ENCODE measurements at places on chromosomes 12 and 14.

DNA sequence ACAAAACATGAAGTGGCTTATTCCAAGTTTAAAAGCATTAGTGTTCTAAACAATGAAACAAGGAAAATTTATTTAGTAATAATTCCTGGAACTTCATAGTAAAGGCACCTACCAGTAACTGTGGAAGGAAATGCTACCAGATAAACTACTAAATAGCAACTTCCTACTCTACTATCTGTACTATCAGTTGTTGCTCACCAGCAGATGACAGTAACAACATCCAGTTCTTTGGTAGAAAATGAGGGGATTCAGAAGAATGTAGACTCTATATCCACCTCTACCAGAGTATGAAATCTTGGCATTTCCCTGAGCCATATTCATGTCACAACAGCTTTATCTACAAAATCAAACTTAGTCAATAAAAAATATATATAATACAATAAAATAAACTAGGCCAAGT is 3.1 kb downstream of the ENTPD5 start:
- no peak for DNase-seq

- DNase-seq: peak; percentile 79
Observed at GRCh38 chr14:102819747-102820330, 42.6 kb downstream of the TRAF3 start.

GRCh38 chr12:52010152-52010622 is 3.4 kb downstream of the TAMALIN start:
- DNase-seq: no peak

DNA sequence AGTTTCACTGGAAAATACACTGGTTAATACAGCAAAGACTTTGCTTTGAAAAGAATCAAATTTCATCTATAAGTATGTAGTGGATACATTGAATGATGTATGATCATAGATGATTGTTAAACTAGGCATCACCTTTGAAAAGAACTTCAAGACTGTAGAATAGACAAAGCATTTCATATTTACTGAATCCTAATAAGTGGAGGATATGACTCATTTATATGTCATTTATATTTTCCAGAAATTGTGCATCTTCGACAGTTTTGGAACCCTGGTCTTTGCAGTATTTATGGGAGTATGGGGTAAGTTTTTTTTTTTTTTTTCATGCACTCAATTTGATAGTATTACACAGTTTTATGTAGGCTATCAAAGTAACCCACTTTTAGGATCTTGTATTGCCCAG is 161.9 kb downstream of the ANO6 start:
- no peak for DNase-seq

DNA sequence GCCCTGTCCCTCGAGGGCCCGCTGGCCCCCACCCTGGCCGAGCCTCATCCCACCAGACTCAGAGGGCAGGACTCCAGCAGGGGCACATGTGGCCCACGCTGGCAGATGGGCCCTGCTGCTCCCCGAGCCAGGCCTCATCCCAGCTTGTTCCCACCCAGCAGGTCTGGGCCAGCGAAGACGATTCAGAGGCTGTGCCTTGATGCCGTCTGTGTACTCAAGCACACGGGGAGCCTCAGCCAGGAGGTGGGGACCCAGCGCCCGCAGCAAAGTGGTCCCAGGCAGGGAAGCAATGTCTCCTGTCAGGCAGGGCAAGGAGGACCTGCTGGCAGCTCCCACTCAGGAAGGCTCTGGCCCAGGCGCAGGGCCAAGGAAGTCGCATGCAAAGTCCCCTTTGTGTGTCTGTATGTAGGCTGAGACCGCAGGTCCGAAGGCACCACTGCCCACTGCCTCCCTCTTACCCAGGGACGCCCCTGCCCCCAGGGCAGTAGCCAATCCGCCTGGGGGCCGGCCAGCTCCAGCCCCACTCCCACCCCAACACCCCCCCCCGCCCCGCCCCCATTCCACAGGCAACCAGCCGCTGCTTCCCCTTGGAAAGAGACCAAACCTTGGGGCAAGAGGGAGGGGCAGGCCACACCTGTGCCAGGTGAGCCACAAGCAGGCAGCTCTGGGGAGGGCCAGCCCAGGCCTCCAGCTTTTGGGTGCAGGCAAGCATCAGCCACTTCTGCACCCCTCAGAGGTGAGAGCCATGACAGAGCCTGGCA is 9.4 kb downstream of the DEGS2 start:
- DNase-seq: no peak

DNA sequence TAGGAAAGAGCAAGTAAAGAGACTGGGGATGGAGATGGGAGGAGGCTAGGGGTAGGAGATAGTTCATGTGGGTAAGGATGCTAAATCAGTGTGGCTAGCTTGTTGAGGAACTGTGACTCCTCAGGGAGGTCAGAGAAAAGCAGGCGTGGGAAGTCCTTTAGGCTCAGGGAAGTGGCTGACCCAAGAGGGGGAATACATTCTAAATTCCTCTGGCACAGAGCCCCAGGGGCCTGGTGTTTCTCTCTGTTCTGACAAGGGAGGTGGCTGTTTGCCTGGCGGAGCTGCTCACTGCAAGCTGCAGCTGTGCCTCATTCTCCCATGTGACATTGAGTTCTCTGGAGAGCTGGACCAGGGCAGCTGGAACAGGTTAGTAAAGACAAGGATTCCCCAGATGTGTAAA is 152.2 kb upstream of the SLC38A2 start:
- no peak for DNase-seq

- DNase-seq: peak; percentile 48
Observed at GRCh38 chr12:41277100-41277945, 89.2 kb downstream of the PDZRN4 start.

DNA sequence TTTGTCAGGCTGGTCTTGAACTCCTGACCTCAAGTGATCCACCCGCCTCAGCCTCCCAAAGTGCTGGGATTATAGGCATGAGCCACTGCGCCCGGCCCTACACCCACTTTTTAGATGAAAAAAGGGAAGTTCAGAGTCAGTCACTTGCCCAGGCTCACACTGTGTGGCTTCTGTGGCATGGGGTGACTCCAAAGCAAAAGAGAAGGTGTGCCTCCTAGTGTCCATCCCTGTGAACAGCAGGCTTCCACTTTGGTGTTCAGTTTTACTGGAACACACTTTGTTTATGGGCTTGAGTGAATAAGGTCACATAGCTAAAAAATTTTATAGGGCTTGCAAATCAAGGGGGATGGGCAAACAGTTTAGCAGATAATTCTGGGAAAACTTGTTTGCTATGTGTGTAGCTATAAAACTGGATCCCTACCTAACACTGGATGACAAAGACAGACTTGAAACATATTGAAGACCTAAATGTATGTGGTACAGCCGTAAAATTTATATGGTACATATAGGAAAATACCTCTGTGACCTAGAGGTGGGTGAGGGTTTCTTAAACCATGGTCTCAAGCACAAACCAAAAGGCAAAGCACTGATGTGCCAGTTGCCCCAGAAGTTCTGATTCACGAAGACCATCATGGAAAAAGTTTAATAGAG is 54.9 kb downstream of the EID3 start:
- peak; percentile 80 for DNase-seq

- DNase-seq: no peak
Observed at GRCh38 chr12:76186131-76186906, 101.8 kb upstream of the NAP1L1 start.

- no peak for DNase-seq
Observed at GRCh38 chr12:119786539-119786938, 90.6 kb downstream of the CIT start.

GRCh38 chr12:31868965-31869364 is 90.2 kb upstream of the RESF1 start:
- peak; percentile 9 for DNase-seq

DNA sequence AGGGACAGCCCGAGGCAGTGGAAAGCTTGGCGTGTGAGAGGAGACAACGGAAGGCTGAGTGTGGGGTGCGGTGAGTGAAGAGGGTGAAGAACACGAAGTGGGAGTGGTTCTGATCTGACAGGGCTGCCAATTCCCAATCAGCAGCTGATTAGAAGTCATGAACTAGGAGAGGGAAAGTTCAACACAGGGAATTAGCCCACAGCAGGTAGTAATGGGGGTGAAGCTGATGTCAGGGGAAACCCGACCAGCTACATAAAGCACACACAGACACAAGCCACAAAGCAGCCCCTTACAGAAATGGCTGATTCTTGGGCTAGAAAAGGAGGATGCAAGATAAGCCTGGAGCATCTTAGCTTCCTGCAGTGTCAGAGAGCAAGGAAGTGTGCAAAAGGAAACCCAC is 47.5 kb upstream of the TCL1A start:
- no peak for DNase-seq

- no peak for DNase-seq
Observed at GRCh38 chr14:105358140-105358846, 40.0 kb upstream of the TEX22 start.

DNA sequence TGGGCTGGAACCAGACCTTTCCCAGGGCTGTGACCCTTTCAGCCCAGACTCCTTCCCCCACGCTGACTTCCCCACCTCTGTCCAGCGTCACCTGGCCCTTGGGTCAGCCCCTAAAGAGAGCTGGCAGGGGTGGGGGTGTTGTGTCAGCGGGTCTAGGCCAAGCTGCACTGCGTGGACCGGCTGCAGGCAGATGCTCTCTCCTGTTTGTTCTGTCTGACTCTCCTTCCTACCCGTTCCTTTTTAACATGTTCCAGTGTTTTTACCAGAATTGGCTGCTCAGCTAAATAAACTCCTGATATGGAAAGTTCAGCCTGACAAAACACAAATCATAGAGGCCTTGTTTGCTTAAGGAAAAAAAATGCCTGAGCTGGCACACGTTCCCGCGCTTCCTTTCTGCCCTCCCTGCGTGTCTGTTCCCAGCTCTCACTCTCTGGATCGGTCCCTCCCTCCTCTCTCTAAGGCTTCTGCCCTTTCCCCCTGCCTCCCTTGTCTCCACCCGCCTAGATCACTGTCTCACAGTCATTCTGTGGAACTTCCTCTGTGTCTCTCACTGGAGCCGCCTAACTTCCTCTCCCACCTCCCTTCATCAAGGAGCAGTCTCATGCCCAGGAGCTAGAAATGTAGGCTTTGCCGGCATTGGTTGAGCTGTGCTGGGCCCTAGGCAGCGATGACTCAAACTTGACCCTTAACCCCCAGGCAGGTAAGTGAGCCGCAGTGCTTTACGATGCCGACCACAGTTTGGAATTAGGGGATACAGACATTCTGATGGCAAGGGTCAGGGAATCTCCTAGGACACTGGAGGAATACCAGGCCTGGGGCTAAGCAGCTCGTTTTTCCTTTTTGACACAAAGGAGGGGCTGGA is 15.5 kb upstream of the MLXIP start:
- DNase-seq: no peak

GRCh38 chr12:22600181-22600580 is 24.8 kb upstream of the ETNK1 start:
- DNase-seq: no peak

DNA sequence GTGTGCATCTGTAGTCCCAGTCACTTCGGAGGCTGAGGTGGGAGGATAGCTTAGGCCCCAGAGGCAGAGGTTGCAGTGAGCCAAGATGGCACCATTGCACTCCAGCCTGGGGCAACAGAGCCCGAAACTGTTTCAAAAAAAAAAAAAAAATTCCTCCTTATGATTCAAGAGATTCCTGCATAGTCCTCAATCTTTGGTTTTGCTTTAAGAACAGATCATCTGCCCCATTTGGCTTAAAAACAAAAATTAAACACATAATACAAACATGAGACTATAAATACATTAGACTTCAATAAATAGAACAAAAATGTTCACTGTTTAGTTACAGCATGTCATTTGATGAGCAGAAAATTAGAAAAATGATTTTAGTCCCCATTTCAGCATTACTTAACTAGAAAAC is 131.2 kb downstream of the PAWR start:
- no peak for DNase-seq

DNA sequence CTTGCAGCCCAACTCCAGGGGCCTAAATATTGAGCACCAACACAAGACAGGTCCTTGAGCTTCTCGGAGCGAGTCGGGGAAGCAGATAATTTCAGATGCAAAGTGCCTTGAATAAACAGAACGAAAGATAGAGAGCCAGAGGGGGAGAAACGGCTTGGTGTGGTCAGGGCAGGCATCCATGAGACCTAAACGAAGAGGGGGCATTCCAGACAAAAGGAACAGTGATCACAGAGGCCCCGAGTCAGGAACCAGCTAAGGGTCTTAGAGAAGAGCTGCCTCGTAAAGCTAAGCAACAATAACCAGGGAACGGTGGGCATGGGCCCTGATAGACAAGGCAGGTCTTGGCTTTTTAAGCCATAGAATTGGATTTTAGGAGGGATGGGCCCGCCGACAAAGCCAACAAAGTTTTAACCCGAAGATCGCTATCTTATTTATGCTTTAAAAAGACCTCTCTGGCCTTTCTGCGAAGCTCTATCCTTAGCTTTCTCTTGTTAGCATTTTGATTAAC is 421 bp upstream of the ACADS start:
- DNase-seq: no peak

All from GM12865 (cell line).